ENCODE measurements at places on chromosomes 1 and 21. TPM values are rescaled to one million over a fixed set of nuclear protein-coding genes. Genes with fewer than 3 reads are reported as not detected.

DNA sequence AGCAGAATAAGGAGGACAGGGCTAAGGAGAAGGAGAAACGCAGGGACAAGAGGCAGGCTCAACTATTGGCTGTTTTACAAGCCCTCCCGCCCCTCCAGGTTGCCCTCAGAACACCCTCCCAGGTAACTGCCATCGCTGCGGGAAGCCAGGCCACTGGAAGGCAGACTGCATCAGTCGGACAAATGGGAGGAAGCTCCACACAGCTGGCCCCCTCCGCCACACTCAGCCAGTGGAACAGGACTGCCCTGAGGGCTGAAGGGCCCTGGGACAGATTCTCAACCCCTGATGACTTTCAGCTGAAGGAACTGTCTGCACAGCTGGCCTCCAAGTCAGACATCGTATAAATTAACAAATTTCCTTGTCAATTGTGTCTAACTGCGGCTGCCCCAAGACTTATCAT is 21.8 kb downstream of the LRRC3 start:
- DNase-seq, result peak; percentile 45

Gene CLCNKB
- 0.35 TPM for total RNA-seq

- no peak for DNase-seq
Observed at GRCh38 chr1:63261736-63262458, 60.5 kb upstream of the FOXD3 start.

DNA sequence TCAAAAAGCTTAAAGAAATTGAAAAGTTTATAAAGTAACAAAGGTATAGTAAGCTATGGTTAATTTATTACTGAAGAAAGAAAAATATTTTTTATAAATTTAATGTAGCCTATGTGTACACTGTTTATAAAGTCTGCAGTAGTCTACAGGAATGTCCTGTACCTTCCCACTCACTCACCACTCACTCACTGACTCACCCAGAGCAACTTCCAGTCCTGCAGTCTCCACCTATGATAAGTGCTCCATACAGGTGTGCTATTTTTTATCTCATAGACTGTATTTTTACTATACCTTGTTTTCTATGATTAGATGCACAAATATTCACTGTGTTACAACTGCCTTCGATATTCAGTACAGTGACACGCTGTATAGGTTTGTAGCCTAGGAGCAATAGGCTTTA is 106.6 kb downstream of the NR5A2 start:
- no peak for DNase-seq

Gene SHISA4
- total RNA-seq, result 10.3 TPM

- DNase-seq, result no peak
Observed at GRCh38 chr1:21706151-21706835, 37.1 kb upstream of the RAP1GAP start.

DNA sequence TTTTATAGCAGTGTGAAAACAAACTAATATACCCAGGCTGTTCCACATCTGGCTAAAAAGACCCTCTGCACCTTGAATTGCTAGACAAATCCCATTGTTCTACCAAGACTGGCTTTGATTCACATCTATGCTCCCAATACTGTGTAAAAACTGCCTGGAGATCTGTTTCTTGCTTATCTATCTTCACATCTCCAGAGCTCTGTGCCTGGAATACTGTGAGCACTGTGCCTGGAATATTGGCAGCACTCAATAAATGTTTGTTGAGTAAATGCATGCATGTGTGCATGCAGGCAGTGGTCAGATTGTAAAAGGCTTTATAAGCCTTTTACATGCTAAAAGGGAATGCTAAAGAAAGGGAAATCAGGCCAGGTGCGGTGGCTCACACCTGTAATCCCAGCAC is 75.5 kb upstream of the APP start:
- no peak for DNase-seq

GRCh38 chr1:24914226-24915069 is 15.6 kb downstream of the RUNX3 start:
- no peak for DNase-seq

DNA sequence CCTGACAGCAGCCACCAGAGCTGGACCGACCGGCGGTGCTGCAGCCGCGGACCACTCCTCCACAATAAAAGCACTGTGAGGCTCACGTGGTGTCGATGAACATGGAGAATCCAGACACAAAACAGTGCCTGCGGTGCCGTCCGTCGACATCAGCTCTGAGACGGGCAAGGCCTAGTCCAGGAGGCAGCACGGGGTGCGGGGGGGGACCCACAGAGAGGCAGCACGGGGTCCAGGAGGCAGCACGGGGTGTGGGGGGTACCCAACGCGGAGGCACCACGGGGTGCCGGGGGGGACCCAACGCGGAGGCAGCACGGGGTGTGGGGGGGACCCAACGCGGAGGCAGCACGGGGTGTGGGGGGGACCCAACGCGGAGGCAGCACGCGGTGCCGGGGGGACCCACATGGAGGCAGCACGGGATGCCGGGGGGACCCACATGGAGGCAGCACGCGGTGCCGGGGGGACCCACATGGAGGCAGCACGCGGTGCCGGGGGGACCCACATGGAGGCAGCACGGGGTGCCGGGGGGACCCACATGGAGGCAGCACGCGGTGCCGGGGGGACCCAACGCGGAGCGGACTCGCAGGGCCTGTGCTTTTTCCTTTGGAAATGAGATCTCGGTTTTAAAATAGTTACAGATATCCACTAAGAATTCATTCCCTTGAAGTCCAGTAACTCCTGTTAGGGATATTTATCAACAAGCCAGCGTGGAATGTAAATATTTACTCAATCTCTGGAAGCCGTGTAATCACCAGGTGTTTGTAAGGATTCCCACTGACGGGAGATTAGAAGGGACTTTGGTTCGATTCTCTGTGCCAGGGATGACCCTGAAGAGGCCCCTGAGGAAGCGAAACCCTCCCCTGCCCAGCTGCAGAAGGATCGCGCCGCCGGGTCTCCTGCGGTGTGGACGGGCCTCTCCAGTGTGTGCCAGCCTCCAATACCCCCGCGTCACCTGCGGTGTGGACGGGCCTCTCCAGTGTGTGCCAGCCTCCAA is 52.1 kb downstream of the COL6A1 start:
- DNase-seq, result no peak

Gene EFNA3
- 0.58 TPM for total RNA-seq

Gene SCAF4
- 31.8 TPM for total RNA-seq
